ENCODE measurements at places on chromosomes 6 and 20.

GRCh38 chr6:87922196-87922946 is 125.3 kb upstream of the SPACA1 start:
- no peak for DNase-seq

DNA sequence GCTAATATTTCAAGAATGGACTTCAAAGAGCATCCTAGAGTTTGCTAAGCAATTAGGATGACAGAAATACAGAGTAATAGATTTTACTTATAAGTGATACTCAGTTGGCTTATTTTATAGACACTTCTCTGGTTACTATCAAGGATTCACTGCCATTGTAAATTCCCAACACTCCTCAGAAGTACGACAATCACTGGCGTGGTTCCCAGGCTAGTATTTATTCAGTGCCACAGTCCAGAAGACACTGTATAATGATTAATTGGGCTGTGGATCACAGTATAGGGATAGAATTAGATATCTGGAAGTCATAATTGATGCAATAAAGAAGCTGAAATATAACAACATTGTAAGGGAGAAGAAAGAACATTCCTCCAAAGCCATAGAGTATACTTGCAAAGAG is 15.7 kb downstream of the MANEA start:
- DNase-seq = no peak

DNA sequence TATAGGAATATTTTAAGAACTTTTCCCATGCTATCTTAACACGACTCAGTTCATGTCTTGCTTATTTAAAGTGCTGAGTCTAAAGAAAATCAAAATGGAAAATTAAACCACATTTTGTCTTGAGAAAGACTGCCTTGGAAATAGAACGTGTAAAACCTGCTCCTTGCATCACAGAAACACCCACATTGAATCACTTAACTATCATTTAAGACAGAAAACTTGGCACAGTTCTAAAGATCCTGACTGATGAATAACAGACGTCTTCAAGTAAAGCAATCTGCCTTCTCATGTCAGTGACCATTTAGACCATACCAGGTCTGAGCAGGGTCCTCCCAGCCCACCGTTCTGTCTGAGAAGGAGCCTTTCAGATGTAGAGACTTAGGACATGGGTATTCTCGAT is 7.4 kb downstream of the PERP start:
- DNase-seq = no peak

GRCh38 chr6:110039981-110040383 is 61.9 kb downstream of the GPR6 start:
- DNase-seq = peak; percentile 13

DNA sequence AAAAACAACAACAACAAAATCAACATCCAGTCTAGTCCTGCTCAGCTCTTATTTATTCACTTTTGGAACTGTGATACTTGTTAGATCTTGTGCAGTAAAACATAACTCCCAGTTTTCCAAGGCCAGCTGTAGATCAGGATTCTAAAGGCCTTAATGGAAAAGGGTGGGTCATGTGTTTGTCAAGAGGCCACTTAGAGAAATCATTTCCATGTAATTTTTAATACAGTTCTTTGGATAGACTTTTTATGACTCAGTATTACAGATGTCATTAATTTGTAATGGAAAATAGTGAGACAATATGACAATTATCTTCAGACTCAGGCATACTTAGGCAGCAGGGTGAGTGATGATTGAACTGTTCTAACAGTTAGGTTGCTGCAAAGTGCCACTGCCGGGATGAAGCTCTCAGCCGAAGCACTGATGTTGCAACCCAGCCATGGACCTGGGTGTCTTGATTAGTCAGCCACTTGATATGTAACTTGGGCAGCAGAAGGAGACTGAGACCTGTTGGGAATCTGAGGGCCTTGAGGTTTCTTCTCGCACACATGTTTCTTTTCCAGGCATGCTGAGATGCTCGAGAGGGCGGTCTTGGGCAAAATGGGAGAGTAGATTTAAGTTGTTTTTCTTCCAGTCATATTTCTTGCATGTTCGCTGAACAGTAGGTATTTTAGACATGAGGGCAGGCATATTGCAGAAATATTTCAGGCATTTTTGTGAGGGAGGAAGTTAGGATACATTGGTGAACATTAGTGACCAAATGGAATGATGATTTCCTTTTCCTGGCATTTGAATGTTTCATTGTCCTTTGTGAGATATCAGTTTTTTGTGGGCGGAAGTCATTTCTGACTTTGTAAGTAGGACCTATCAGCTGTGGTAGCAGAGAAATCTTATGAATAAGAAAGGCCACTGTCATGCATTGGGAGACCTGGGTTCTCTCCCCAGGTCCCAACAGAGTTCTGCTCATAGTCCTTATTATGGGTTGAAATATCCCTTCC is 52.3 kb downstream of the SLX4IP start:
- no peak for DNase-seq

GRCh38 chr20:47181056-47181862 is 175.2 kb downstream of the ZMYND8 start:
- no peak for DNase-seq

DNA sequence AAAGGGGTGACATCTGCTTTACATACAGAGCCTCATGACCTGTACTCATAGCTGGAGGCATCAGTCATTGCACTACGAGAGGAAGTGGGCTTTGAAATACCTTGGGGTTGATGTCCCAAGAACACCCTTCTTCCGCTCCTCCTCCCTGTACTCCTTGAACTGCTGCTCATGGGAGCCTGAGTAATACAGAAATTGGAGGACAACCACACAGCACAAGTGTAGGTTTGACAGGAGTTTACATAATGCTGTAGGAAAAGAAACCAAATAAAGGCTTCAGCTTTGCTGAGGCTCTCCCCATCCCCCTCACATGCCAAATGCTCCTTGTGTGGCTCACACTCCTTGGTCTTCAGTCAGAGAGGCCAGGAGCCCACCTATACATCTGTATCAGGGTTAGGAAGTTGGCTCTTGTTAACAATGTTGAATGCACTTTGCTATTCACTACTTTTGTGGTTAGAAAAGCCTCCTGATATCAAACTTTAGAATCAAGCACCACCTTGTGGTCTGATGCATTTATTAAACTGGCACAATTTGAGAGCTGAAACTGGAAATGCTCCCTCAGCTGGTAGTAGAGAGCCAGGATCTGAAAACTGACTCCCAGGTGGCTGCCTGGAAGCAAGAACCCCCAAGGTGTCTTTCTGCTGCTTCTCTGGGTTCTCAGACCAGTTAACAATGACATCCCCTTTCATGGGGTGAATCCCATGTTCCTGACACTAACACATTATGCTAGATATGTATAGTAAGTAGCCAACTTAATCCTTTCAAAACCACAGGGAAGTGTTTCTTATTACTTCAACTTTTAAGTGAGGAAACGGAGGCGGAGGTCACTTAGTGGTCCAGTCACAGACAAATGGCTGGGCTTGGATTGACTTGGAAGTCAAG is 56.2 kb upstream of the EDN1 start:
- DNase-seq = no peak

- DNase-seq = no peak
Observed at GRCh38 chr6:35710241-35710847, 21.6 kb upstream of the FKBP5 start.

DNA sequence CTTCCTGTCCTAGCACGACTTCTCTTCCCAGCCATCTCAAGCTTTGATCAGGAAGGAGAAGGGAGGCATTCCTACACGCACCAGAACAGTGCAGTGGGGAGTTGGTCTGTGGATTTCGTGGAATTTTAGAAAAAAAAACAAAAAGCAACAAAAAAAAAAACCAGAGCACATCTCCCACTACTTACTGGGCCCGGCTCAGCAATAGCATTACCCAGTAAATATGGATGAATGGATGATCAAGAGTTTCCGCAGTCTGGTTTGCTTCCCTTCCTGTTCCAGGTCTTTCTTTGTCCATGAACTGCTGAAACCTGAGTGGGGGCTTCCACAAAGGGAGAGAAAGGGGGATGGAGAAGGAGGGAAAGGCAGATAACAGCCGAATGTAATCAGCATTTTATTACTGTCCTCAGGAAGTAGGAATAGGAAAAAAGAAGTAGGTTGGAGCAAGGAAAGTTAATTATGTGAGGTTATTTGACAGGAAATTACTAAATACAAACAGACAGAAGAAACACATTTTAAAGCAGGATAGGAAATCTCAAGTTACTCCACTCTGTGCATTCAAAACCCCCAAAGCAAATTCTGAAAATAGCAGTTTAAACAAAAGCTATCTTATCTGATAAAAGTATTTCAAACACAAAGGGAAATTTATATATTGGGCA is 349.0 kb downstream of the PRL start:
- no peak for DNase-seq

DNA sequence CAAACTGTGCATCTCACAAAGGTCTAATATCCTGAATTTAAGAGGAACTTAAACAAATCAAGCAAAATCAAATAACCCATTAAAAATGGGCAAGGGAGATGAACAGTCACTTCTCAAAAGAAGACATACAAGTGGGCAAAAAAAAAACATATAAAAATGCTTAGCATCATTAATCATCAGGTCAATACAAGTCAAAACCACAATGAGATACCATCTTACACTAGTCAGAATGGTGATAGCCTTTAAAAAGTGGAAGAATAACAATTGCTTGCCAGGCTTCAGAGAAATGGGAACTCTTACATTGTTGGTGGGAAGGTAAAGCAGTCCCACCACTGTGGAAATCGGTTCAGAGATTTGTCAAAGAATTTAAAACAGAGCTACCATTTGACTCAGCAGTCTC is 646.7 kb upstream of the PTCHD4 start:
- no peak for DNase-seq

DNA sequence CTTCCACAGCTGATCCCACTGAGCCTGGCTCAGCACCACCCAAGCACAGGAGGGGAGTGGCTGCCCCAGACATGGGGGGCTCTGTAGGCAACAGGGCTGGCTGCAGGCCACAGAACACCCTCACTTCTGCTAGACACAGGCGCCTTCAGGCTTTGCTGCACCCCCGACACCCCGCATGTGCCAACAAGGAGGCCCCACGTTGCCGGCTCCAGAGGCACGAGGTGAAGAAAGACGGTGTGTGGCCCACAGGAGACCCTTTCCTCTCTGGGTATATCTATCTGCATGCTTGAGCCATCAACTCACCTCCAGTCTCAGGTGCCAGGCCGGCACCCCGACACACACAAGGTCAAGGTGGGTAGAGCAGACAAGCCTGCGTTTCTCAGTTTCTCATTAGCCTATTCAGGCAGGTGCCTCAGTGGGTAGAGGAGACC is 158.3 kb downstream of the DLL1 start:
- no peak for DNase-seq

DNA sequence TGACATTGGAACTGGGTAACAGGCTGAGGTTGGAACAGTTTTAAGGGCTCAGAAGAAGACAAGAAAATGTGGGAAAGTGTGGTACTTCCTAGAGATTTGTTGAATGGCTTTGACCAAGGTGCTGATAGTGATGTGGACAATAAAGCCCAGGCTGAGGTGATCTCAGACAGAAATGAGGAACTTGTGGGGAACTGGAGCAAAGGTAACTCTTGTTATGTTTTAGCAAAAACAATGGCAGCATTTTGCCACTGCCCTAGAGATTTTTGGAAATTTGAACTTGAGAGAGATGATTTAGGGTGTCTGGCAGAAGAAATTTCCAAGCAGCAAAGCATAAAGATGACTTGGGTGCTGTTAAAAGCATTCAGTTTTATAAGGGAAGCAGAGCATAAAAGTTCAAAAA is 474.7 kb upstream of the ADGRB3 start:
- DNase-seq = no peak

DNA sequence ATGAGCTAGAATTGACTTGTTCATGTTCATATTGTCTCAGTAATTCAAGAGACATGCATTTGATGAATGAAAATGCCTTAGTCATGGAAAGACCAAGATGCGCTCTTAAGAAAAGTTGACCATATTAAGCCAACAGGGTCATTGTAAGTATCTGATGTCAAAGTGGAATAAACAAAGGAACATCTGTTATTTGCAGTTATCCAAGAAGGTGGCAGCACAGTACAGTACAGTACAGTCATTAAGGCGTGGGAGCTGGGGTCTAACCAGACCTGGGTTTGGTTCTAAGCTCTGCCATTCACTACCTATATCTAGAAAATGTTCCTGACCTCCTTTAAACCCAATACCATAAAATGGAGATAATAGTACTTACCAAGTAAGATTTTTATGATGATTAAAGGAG is 178.1 kb downstream of the BACH2 start:
- no peak for DNase-seq

DNA sequence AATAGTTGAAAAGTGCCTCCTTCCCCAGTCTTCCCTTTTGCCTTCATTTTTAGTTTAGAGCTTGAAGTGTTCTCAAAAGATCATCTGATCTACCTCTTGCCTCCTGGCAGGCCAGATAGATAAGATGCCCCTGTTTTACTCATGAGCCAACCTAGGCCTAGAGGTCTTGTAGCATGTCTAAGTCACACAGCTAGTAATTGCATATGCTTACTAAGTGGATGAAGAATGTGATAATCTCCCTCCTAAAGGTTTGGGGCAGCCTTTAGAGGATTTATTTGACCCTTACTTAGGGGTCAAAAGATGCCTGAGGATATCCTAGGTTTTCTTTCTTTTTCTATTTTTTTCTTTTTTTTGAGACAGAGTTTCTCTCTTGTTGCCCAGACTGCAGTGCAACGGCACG is 2.1 kb downstream of the C6orf141 start:
- DNase-seq = no peak
